ENCODE measurements at places on chromosomes 16 and 17.

DNA sequence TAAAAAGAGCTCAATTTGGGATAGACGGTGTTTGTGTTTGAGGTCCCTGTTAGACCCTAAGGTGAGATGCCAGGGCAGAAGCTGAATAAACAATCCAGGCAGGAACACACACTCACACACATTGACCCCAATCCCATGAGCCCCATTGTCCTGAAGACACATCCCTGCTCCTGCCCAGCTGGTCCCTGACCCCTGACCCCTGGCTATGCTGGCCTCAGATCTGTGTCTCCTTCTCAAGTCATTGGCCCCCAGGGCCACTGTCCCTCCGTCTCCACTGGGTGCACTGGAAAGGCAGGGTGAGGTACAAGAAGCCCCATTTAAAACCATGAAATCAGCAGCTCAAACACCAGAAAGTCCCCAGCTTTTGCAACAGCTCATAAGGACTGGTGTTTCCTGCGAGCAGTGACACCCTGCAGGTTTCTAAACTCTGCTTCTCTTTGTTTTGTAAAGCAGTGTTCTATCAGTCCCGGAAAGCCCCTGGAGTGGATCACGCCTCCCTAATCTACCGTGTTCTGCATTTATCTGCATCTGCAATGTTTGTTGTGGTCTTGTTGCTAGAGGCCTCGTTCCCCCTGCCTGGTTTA, 18.0 kb upstream of the ASGR2 start:
- no peak for DNase-seq

- DNase-seq: no peak
Observed at GRCh38 chr17:33682599-33682998, 389.5 kb upstream of the ASIC2 start.

GRCh38 chr17:8892338-8892690, 24.8 kb upstream of the PIK3R6 start:
- DNase-seq: no peak

GRCh38 chr16:74942977-74943918, 41.7 kb downstream of the WDR59 start:
- DNase-seq: no peak

DNA sequence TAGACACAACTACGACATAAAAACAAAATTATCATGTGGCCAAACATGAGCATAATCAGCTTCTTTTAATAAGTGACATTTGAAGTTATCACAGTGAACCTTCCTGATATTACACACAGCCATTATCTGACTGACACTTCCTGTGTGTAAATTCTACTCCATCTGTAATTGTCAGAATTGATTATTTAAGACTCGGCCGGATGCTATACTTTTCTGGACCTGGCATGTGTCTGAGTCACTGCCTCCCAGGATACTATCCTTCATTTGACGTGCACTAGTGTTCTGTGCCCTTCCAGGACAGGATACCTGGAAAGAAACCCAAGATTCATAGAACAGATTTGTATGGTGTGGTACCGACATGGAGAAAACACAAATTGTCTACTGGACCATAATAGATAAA, 242.0 kb downstream of the HS3ST3A1 start:
- DNase-seq: no peak

DNA sequence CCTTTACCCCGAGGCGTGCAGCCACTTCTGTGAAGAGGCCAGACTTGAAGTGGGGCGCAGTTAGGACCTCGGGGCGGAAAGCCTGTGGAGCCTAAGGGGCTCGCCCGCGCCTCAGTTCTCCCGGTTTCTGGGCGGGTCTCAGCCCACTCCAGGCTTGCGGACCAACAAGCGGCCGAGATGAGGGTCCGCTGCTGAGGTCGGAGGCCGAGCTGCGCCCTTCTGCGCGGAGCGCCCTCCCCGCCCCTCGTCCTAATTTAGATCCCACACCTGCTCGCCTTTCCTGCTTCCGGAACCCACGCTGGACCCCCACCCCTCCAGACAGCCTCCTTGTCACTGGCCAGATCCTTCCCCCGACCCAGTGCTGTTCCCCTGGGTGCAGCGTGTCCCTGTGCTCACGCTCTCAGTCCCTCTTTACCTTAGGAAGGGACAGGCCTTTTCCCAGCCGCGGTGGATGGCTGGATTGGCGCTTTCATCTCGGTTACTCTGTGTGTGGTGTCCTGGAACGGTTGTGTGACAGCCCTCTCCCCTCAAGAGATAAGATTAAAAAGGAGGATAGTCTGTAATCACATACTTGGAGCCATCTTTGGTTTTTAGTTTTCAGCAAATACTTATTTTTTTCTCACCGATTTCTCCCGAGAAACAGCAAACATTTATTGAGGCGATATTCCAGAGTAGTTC, 933 bp upstream of the ATXN7L3 start:
- no peak for DNase-seq

- no peak for DNase-seq
Observed at GRCh38 chr16:89149386-89149785, 22.2 kb upstream of the CDH15 start.

Measured in NCI-H187 (cell line).